ENCODE measurements at places on chromosomes 5 and 9. TPM values are rescaled to one million over a fixed set of nuclear protein-coding genes. Genes with fewer than 3 reads are reported as not detected.

FEM1C gene
- 44.2 TPM for total RNA-seq

S1PR3 gene
- total RNA-seq, result 12.8 TPM

FAM200C gene
- total RNA-seq, result 6.0 TPM

SPRY4 gene
- total RNA-seq, result 2.5 TPM

UBE2B gene
- total RNA-seq, result 29.1 TPM

ECSCR gene
- 0.33 TPM for total RNA-seq

SNCAIP gene
- total RNA-seq, result 0.66 TPM

CDX1 gene
- total RNA-seq, result 0.17 TPM

KCNV2 gene
- not detected for total RNA-seq

ACOT12 gene
- 2.2 TPM for total RNA-seq

SOX30 gene
- total RNA-seq, result under 0.01 TPM

TCF7 gene
- total RNA-seq, result 7.1 TPM

PCDHGC4 gene
- total RNA-seq, result 6.0 TPM
